ENCODE measurements at places on chromosomes 4 and X.
A peak's percentile ranks its signal among the peaks of the same experiment; 100 is the strongest.

DNA sequence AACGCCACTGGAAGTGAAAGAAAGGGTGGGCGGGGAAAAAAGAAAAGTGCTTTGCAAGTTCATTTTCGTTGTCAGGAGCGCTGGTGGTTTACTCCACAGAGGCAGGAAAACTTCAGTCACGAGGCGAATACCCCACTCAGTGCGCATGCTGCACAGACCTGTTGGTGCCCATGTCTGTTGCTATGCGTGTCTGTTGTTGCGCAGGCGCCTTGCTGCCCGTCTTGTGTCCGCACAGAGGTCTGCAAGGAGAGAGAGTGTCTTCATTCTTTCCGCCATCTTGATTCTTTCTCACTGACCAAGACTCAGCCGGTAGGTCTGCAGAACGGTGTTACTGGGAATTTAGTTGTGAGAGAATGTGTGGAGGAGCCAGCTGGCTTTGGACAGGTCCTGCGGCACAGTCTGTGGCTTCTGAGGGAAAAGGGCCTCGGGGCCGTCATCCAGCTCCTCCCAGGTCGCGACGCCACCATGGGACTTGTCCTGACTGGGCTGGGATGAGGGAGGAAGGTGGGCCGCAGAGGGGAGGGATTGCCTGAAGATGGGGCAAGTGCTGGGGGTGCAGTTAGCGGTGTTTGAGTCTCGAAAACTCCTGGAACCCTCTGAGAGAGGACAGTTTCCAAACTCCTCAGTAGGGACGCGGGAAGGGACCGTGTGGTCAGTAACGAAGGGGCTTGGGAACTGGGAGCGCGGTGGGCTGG lies at the start of gene PAGE2:
PAGE2 (plus strand) TSS at position 224 of the 695 bp plus-strand sequence. CDS start 1,003 bp downstream, outside the sequence.
- DNase-seq = no peak

DNA sequence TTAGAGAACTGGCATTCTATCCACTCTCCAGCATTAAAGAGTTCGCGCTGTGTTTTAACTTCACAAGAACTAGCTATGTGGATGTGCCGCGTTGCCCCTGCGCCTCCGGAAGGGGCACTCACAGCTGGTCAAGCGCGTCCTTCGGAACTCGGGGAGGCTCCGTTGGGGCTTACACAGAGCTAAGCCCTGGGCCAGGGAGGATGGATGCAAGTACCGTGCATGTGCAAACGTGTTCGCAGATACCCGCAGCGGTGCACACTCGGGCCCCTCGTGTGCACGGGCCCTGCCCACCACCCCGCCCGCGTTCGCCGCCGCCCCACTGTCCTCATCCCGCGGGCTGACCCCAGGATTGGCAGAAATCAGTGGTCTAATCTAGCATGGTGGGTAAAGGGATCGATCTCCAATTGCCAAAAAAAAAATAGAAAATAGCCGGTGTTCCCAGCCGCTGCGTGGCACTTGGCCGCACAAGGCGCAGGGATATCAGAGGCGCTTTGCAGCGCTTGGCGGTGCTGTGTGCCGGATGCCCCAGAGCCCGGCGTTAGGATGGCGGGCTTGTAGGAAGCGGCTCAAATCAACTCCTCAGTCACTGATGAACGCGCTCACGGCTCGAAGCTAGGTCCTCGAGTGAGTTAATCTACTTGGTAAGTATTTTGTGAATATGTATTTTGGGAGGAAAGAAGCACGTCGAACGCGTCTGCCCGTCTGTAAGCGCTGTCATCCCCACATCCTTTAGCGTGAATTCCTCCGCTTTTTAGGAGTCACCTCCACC lies 989 bp upstream of the PCDH10 start:
- DNase-seq = no peak

- DNase-seq = no peak
These were observed 976 bp downstream of the PHKA1 start for GRCh38 chrX:72713130-72713529.

- peak; percentile 80 for DNase-seq
These were observed 17.5 kb downstream of the PTTG2 start for GRCh38 chr4:37977471-37978247.

GRCh38 chr4:94274912-94275311 lies 67.2 kb downstream of the SMARCAD1 start:
- no peak for DNase-seq

GRCh38 chr4:151957153-151957552 lies 196.3 kb upstream of the GATB start:
- no peak for DNase-seq

DNA sequence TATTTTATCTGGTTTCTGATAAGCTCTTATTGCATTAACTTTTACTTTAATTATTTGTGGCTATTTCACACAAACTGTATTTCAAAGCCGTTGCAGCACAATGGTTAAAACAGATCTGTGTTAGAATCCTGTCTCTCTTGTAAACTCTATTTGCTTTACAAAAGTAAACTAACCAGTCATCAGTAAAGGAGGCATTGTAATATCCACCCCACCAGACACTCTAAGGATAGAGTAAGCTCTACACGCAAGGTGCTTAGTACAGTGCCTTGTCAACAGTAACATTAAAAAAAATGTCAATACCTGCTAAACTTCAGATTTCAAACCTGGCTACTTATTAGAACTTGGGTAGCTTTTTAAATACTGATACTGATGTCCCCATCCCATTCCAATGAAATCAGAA lies 228.4 kb downstream of the RCHY1 start:
- no peak for DNase-seq

Data from CD4-positive, alpha-beta T cell treated with Interleukin-17A for 4 hours (primary cell).